ENCODE measurements at places on chromosomes 4 and X.

GRCh38 chr4:137740141-137740540 lies 207.8 kb upstream of the PCDH18 start:
- DNase-seq = no peak

GRCh38 chr4:105462576-105462975 lies 11.3 kb downstream of the PPA2 start:
- no peak for DNase-seq

GRCh38 chr4:180542445-180543100 lies 1700.6 kb upstream of the TENM3 start:
- no peak for DNase-seq

- no peak for DNase-seq
Observed at GRCh38 chr4:71974681-71975080, 57.1 kb upstream of the NPFFR2 start.

- DNase-seq = no peak
Observed at GRCh38 chr4:96170198-96170597, 330.3 kb downstream of the PDHA2 start.

- DNase-seq = no peak
Observed at GRCh38 chr4:174086829-174087799, 196.4 kb downstream of the FBXO8 start.

GRCh38 chrX:150848914-150849365 lies 49.5 kb downstream of the CD99L2 start:
- DNase-seq = no peak

GRCh38 chrX:46628460-46629371 lies 55.2 kb downstream of the CHST7 start:
- DNase-seq = no peak

DNA sequence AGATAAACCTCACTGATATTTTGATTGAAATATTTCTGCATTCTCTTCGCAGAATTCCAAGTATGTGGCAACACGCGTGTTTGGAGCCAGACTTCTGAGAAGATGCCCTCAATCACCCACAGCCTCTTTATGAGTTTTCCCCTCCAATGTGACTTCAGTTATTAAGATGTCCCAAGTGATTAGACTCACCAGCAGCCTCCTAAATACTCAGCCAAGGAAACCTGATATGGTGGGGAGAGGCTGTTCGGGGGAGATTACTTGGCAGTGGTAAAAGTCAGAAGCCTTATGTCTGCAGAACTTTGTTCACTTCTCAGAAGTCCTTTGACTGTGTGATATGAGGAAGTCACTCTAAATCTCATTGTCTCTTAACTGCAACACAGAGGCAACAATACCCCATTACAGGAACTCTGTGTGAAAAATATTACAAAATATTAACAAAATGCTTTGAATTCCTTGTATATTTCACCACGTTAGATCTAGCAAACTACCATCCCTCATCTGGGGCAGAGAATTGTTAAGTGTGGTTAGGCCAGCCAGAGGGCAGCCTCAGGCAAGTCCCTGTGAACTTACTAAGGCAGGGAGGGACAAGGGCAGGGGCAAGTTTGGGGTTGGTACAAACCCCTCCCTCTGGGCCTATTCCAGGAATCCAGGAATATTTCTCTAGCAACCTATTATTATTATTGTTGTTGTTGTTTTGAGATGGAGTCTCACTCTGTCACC lies 151.4 kb upstream of the USP9X start:
- no peak for DNase-seq
